ENCODE measurements at places on chromosomes 16 and 17.

- no peak for DNase-seq
Observed at GRCh38 chr17:75488693-75489510, 26.4 kb downstream of the CASKIN2 start.

GRCh38 chr16:69620573-69620972 is 54.8 kb downstream of the NFAT5 start:
- DNase-seq = no peak

DNA sequence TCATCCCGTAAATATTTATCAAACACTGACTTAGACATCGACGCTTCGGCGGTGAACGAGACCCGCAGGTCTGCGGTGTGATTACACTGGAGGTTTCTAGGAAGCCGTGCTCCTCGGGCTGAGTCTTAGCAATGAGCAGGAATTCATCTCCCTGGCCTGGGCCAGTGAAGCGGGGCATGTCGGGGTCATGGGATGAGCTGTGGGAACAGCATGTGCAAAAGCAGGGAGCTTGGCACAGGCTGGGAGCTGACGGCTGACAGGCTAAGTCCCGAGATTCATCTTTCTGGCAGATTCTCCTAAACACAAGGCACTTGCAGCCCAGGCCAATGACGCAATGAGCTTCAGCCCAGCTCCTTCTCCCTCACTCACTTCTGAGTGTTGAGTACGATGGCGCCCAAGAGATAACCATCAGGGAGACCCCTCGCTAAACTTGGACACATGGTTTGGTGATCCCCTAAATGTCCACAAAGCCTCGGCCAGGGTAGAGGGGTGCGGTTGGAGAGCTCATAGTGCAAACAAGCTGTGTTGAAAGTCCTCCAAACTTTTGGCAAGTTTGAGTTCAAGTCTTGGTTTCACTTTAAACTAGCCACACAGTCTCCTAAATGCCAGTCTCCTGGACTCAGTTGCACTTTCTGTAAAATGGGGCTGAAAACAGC is 12.8 kb downstream of the CRISPLD2 start:
- DNase-seq = no peak

- no peak for DNase-seq
Observed at GRCh38 chr17:7101531-7101930, 13.1 kb downstream of the ASGR2 start.

- no peak for DNase-seq
Observed at GRCh38 chr16:24771779-24772157, 42.3 kb downstream of the TNRC6A start.

GRCh38 chr16:20628213-20628612 is 52.0 kb upstream of the ACSM2B start:
- no peak for DNase-seq

Data from activated T-helper 1 cell treated with anti-CD3 and anti-CD28 coated beads, Interleukin-2, amount 50 U/mL, for 16 hours (primary cell).